ENCODE measurements at places on chromosomes 16 and 17. TPM values are rescaled to one million over a fixed set of nuclear protein-coding genes. Genes with fewer than 3 reads are reported as not detected.

GRCh38 chr17:30091121-30091670 is 25.4 kb upstream of the NSRP1 start:
- peak overlapping the region; percentile 33 for H3K4me3 ChIP-seq
- no peaks in the 10 kb centered on the region for H3K27me3 ChIP-seq
- H3K4me1 ChIP-seq = peaks cover 54% of the 10 kb centered on the region
- no peak for DNase-seq

DNA sequence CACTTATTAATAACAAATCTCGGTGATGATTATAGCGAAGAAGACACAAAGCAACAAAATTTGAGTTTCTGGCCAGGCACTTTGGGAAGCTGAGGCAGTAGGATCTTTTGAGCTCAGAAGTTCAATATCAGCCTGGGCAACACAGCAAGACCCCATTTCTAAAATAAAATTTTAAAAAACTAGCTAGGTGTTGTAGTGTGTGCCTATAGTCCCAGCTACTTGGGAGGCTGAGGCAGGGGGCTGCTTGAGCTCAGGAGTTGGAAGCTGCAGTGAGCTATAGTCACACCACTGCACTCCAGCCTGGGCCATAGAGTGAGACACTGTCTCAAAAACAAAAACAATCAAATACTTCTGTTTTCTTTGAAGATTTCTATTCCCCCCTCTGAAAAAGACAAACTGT is 104.9 kb downstream of the SYCE1L start:
- no peak overlapping the region for H3K27ac ChIP-seq
- H3K4me1 ChIP-seq = no peaks in the 10 kb centered on the region
- H3K4me3 ChIP-seq = no peak overlapping the region
- no peaks in the 10 kb centered on the region for H3K27me3 ChIP-seq

DNA sequence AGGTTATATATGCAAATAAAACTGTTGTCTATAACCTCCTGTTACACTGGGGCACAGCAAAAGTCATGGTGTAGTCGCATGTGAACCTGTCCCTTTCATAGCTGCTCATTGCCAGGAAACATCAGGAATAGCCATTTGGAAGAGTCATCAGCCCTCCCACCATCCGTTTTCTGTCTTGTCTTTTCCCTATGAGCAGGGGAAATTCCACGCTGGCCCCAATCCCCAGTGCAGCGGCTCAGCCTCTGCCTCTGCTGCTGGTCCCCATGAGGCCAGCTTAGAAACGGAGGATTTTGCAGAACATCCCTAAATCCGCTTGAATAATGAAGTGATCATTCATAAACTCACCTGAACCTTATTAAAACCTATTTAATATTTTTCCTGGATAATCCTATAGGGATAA is 10.5 kb downstream of the MAPT start:
- DNase-seq = no peak
- peaks cover 42% of the 10 kb centered on the region for H3K27me3 ChIP-seq
- no peak overlapping the region for H3K4me3 ChIP-seq
- H3K36me3 ChIP-seq = no peaks in the 10 kb centered on the region

NACA2 gene
- not detected for total RNA-seq

DNA sequence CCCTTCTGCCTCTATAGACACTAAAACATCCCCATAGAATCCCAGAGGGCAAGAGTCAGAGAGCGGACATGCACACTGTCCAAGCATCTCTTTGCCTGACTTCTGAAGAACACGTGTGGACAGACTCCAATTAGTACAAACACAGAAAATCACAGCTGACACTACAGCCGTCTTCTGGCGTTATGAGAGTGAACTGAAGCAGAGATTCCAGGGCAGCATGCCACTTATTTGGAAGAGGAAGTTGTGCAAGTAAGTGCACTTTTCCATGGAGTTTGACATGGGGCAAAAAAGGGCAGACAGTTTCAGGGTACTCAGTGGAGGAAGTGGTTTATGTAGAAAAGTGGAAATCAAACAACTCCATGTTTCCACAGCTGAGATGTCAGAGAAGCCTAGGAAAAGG is 16.8 kb upstream of the ZNF287 start:
- no peak overlapping the region for H3K4me3 ChIP-seq
- H3K36me3 ChIP-seq = no peaks in the 10 kb centered on the region
- H3K4me1 ChIP-seq = peaks cover 15% of the 10 kb centered on the region
- no peak for DNase-seq
- H3K27ac ChIP-seq = no peak overlapping the region

TNP2 gene
- not detected for total RNA-seq

VASN gene
- total RNA-seq = 92.0 TPM

DNA sequence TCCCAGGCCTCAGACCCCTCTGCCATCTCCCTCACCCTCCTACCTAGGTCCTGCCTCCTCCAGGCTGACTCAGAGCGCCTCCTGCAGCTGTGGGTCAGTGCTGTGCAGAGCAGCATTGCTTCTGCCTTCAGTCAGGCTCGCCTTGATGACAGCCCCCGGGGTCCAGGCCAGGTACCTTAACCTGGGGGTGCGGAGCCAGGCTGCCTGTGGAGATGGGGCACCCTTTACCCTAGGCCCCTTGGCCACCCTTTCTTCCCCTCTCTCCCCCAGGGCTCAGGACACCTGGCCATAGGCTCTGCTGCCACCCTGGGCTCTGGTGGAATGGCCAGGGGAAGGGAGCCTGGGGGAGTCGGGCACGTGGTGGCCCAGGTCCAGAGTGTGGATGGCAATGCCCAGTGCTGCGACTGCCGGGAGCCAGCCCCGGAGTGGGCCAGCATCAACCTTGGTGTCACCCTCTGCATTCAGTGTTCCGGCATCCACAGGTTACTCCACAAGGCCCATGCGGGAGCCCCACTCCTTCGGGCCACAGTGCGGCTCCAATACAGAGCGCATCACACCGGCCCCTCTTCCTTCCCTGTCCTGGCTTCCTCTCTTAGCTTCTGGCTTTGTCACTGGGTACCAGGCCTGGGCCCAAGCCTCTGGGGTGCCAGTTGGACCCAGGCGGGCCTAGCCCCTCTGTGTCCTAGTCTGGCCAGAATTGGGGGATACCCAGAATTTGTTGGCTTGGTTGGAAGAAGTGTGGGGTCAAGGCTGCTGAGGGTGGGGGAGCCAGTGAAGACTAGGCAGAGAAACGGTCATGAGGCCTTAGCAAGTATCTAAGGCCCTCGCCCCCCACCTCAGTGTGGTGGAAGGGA is 5.0 kb upstream of the KCTD11 start:
- no peak for DNase-seq
- no peak overlapping the region for H3K27ac ChIP-seq
- no peak overlapping the region for H3K4me3 ChIP-seq
- H3K4me1 ChIP-seq = peaks cover 18% of the 10 kb centered on the region

GRCh38 chr17:75589919-75590303 is 2.3 kb downstream of the MYO15B start:
- no peak overlapping the region for H3K4me3 ChIP-seq
- H3K4me1 ChIP-seq = no peaks in the 10 kb centered on the region
- DNase-seq = no peak
- H3K36me3 ChIP-seq = no peaks in the 10 kb centered on the region

- DNase-seq = no peak
- no peaks in the 10 kb centered on the region for H3K27me3 ChIP-seq
These were observed 3.4 kb downstream of the TMEM11 start for GRCh38 chr17:21210411-21211076.

ARL17B gene
- total RNA-seq = 10.4 TPM
